ENCODE measurements at places on chromosomes 16 and 17.
A peak's percentile ranks its signal among the peaks of the same experiment; 100 is the strongest.

DNA sequence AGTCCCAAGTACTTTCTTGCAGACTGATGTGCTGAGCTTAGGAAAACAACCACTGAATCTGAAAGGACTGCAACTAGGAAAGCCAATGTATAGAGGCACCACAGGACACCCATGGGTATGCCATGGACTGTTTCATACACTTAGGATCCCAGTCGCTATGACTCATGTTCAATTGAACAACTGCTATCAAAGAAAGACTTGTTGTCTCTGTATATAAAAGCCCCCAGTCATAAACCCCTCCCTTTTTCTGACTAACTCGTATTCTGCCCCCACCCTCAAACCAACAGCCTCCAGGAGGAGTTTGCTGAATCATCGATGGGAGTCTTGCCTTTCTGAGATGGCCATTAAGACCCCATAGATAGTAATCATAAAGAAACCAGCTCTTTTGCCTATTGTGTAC is 205.4 kb downstream of the ANKFN1 start:
- no peak for DNase-seq

- DNase-seq = no peak
Observed at GRCh38 chr16:22014271-22014873, 6.5 kb downstream of the MOSMO start.

DNA sequence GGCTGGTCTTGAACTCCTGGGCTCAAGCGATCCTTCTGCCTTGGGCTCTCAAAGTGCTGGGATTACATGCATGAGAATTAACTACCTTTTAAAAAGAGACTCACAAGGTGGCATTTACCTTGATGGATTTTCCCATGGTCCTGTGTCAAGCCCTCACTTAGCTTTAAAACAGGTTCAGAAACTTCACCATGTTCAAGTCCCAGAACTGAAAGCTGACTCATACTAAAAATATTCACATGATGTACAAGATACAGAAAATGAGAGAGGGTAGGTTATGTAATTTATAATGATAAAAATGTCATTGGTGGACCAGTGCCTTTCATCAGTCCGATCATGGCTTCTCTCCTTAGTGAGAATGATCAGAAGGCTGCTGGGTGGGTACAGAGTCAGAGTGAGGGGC is 4.3 kb upstream of the AKAP1 start:
- DNase-seq = no peak

DNA sequence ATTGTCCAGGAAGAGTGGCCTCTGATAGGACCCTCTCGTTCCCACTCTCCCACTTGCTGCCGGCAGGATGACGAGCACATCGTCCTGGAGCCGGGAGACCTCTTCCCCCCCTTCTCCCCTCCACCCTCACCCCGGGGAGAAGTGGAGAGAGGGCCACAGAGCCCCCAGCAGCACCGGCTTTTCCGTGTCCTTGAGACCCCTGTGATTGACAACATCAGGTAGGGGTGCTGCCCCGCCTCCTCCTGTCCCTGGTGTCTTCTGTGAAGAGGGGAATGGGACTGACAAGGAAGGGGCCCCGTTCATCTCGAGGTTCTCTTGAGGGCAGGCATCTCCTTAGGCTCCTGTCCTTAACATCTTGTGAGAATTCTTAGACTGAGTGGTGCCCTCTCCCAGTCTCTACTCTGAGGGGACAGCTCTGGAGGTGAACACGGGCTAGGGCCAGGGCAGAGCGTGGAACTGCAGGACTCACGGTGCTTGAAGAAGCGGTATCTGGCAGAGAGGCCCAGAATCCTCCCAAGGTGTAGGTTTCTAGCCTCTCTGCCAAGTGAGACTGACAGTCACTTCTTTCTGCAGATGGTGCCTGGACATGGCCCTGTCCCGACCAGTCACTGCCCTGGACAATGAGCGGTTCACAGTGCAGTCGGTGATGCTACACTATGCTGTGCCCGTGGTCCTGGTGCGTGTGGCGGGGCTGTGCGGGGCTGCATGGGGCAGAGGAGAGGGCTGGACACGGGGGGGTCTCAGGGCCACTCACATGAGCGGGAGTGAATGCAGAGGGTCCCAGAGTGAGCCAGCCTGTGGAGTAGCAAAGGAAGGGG is 26.4 kb downstream of the CASKIN2 start:
- peak; percentile 69 for DNase-seq

- DNase-seq = no peak
Observed at GRCh38 chr17:44786551-44787081, 27.8 kb downstream of the ADAM11 start.

DNA sequence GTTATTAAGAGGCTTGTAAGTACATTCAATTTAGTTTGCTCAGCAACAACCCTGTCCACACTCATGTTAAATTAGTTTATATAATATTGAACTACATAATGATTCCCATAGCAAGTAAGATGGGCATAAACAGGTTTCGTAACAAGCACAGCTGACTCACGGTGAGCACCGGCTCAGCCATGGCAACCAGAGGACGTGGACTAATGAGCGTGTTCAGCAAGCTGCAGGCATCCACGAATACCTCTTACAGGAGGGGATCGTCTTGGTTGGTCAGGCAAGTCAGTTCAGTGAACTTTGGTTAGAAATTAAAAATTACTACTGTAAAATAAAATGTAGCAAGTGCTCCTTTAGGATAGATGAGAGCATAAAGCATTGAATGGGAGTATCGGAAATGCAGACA is 58.4 kb downstream of the ELAC2 start:
- no peak for DNase-seq

DNA sequence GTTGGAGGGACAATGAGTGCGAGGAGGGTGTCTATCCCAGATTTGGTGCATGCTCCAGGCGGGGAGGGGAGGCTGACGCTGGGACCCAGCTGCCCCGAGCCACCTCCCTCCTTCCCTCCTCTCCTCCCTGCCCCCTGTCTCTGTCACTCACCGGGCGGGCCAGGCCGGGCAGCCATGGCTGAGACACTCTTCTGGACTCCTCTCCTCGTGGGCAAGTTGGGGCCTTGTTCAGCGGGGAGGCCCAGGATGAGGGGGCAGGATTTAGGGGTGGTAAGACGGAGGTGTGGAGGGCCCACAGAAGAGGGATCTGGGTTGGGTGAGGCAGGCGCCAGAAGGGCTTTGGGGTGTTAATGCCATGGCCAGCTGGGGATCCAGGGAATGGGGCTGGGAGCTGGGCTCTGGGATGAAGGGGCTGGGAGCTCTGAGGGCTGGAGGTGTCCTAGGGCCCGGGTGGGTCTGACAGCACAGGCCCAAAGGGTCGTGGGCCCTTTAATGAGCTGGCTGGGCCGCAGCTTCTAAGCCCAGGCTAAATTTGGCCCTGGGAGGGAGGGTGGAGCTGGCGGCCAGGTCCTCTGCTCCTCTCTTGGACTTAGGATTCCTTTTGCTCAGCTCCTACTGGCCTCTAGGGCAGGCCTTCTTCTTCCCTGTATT is at the start of gene SGCA:
Gene SGCA (plus strand): TSS at position 139 of the 651 bp plus-strand sequence. CDS start 36 bp downstream, at position 175.
- DNase-seq = no peak

DNA sequence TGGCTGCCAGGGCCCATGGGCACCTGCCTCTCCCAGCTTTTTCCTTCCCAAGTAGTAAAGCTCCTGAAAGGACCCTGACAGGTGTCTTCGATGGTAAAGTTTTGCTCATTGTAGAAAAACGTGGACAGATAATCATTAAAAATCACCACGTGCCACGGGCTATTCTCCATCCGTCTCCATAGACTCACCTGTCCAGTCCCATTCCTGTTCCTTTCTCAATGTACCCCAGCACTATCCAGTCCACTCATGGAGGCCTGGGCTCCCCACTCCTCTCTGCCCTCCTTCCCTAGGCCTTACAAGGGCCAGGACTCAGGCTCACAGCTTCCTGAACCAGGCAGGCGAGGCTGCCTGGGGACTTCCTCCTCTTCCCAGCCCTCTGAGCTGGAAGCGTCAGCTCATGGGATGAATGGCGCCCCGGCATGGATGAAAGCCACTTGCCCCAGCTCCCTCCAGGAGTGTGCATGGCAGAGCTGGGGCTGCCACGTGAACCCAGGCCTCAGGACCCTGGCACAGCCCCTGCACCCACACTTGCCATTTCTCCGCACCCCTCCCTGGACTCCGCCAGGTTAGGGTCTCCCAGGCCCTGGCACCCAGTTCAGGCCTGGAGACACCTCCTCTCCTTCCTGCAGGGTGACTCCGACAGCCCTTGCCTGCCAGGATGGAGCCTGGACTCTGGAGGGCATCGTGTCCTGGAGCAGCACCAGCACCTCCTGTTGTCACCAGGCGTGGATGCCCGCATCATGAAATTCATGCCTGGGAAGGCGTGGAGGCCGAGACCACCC is 8.8 kb downstream of the CTRB1 start:
- DNase-seq = no peak

DNA sequence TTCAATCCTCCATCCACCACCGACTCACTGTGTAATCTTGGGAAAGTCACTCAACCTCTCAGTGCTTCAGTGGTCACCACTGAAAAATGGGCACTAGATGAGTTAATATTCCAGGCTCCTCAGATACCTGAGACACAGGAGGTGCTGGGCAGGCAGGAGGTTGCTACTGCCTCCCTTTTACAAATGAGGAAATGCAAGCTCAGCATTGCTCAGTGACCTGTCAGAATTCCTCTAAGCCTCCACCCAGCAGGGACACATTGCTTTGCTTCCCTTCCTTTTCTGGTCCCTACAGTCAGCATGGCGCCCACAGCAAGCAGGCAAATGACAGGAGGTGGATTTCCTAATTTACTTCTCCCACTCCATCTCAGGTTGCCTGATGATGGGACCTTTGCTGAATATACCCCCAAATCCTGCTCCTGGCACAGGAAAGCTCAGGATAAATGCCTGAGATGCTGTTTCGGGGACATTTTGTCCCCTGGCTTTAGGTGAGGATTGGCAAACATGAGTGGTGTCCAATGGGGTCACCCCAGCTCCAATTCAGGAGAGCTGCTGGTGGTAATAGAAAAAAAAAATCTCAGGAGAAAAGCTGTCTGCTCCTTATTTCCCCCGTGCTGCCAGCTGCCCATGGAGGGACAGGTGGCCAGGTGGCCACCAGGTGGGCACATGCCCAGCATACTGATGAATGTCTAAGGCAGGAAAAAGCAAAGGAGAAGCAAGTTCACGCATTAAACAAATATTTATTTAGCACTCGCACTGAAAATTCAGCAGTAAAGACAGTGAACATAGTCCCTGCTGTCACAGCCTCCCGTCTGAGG is 5.0 kb upstream of the KRT13 start:
- DNase-seq = no peak

- no peak for DNase-seq
Observed at GRCh38 chr16:81493755-81494433, 49.3 kb downstream of the CMIP start.

DNA sequence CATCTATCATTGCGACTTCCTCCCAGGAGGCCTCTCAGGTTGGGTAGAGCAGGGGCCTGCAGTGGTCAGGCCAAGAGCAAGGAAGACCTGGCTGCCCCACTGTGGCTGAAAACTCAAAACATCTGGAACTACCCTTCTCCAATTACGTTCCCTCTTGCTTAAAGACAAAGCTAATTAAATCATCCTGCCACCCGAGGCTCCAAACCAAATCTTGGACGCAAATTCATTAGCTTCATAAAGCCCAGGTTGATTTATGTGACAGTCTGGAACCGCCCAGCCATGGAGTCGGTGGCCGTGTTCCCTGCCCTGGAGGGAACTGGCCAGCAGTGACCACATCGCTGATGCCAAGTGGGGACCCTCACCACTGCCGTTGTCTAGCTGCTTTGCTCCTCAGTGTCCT is 21.4 kb downstream of the GRIN2C start:
- no peak for DNase-seq

DNA sequence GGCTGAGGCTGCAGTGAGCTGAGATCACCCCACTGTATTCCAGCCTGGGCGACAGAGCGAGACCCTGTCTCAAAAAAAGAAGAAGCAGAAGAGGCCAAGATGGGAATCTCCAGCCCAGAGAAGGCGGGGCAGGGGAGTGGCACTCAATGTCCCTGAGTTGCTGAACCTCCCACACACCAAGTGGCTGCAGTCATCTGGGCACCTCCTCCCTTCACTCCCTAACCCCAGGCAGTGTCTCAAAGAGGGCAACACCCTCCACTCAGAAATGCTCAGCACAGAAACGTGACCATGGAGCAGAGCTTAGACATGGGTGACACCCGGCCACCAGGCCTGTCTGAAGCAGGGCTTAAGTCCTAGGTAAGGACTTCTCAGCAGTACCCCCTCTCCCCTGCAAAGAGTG is 36.3 kb upstream of the BCAR1 start:
- no peak for DNase-seq

GRCh38 chr16:15598648-15599190 is 44.2 kb downstream of the MARF1 start:
- no peak for DNase-seq

DNA sequence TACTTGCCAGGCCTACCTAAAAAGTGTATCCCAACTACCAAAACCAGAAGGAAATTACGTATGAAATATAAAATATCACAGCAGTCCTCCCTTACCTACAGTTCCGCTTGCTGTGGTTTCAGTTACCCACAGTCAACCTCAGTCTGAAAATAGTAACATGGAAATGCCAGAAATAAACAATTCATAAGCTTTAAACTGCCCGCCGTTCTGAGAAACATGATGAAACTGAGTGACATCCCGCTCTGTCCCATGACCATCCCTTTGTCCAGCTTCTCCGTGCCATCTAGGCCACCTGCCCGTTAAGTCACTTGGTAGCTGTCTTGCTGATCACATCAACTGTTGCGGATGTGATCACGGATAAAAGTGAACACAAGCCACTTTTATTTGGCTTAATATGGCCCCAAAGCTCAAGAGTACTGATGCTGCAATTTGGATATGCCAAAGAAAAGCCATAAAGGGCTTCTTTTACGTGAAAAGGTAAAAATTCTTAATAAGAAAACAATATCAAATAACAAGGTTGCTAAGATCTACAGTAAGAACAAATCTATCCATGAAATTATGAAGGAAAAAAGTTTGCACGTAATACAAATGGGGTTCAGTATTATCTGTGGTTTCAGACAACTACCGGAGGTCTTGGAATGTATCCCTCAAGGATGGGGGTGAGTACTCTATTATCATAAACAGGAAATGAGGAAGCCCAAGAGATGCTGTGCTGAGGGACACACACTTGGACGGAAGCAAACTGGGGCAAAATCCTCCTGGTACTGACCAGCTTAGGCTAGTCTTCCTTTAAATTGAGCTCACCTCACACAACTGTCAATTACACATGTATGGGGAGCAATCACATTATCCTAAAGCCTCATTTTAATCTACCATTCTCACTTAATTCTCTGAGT is 8.2 kb downstream of the USP22 start:
- DNase-seq = peak; percentile 75
